ENCODE measurements at places on chromosomes 16 and 17. TPM values are rescaled to one million over a fixed set of nuclear protein-coding genes. Genes with fewer than 3 reads are reported as not detected.

The G6PC1 gene
- total RNA-seq, result not detected

The CHST4 gene
- total RNA-seq, result not detected

The B3GNT9 gene
- 3.8 TPM for total RNA-seq

The RTN4RL1 gene
- total RNA-seq, result not detected

The RSL1D1 gene
- total RNA-seq, result 175 TPM

The CYTH1 gene
- total RNA-seq, result 111 TPM

The CSH2 gene
- total RNA-seq, result not detected

The EVI2B gene
- total RNA-seq, result 16.3 TPM

The HASPIN gene
- 64.6 TPM for total RNA-seq

The DCTPP1 gene
- 155 TPM for total RNA-seq

The ARRB2 gene
- 834 TPM for total RNA-seq

The DOC2A gene
- not detected for total RNA-seq

The CD300LB gene
- total RNA-seq, result 0.17 TPM

The ADGRG1 gene
- 4.8 TPM for total RNA-seq

The PITPNM3 gene
- 0.59 TPM for total RNA-seq

The LGALS9 gene
- total RNA-seq, result 19.9 TPM

The ADAD2 gene
- not detected for total RNA-seq

The ASIC2 gene
- not detected for total RNA-seq

The KCNG4 gene
- total RNA-seq, result not detected

Measured in natural killer cell treated with Interleukin-12 subunit alpha and Interleukin-12 subunit beta and Interleukin-15 and Interleukin-18, amount 100 ng/mL, for 72 hours (primary cell).